Hematopoietic multipotent progenitor cell treated with erythropoietin and hydrocortisone succinate and interleukin-3 and kit ligand, for 8 days (in vitro differentiated cells): ENCODE measurements at places on chromosomes 2 and 18.

DNA sequence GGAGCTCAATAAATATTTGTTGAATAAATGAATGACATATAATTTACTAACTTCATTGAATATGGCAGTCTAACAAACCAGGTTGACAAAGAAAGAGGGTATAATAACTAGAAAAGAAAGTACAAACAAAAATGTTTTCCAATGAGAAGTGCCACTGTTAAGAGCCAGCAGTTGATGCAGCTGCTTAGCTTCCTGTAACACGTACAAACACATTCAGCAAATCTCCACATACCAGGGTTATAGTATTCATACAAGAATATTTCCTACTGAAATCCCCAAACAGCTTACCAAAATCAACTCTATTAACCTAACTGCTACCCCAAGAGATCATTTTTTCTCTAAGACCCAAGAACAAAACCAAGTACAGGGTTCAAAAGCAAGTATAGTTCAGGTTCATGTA, 77.7 kb downstream of the THADA start:
- no peak for DNase-seq

GRCh38 chr2:239184179-239184578, 216.6 kb downstream of the HDAC4 start:
- no peak for DNase-seq

DNA sequence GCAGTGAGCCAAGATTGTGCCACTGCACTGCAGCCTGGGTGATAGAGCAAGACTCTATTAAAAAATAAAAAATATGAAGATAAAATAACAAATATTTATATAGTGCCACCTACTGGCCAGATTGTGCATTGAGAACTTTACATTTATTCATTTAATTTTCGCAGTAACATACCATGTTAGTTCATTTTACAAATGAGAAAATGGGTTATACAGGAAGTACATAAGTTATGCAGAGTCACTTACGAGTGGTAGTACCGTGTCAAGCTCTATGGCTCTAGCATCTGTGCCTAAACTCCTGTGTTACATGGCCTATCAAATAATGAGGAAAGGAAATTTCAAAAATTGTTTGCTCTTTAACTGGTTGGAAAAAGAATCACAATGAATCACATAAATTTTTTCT, 27.9 kb downstream of the RIF1 start:
- DNase-seq: peak; percentile 68

DNA sequence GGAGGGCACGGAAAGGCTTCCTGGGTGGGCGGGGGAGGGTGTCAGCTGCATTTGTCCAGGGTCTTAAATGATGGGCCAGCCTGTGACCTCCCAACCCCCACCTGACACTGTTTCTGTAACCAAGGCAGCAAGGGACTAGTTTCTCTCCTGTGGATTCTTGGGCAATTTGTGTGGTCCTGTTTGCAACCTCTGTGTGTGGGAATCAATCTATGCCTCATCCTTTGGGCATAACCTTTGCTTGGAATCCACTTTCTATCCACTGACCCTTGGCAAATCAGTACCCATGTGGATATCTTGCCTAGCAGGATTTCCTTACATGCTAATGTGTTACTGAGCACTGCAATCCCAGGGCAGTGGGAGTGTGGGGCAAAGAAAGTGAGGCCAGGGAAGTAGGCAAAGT, 54.1 kb downstream of the GPR39 start:
- DNase-seq: no peak

GRCh38 chr2:74873012-74873665, 39.2 kb downstream of the HK2 start:
- DNase-seq: no peak

DNA sequence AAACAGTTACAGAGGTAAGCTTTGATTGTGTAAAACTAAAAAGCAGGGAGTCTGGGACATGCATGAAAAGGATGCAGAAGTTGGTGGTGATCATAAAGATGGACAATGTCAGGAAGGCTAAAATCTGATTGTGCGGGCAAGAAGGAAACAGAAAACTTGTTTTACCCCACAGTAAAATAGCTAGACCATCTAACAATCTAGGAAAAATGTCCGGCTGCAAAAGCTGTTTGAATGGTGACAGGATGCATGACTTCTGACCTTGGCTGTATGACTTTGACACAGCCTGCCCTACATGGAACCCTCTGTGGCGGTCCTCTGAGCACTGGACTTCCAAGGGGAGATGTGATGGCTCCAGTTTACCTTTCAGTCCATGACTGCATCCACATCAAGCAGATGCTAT, 93.6 kb downstream of the RAPH1 start:
- no peak for DNase-seq

- DNase-seq: no peak
These were observed 605 bp downstream of the WNT6 start for GRCh38 chr2:218859988-218860831.

DNA sequence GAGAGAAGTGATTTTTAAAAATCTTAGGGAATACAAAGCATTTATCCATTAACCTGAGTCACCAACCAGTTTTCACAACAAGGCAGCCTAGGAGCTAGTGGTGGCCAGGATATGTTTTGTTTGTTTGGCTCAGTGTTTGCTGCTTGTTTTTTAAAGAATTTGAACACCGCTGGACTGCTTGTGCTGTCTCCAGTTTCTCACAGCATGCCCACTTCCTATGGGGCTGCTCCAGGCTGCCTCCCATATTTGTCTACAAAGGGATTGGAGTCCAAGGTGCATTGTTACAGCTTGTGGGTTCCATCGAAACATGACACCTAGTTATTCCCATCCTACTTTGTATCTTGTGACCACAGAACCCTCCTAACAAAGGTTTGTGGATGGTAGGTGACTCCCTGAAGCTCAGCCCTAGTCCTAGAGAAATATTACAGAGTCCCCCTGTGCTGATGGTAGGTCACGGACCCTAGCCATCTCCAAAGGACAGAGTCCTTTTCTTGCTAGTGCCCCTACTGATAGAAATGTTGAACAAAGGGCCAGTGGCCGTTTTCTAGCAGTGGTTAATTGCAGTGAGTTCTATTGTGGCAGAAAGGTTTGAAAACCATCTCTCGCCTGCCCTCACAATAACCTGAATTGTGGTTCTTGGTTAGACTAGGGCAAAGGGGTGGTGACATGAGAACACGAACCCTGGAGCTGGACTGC, 23.2 kb downstream of the GPR39 start:
- DNase-seq: no peak

GRCh38 chr2:219634171-219634940, 6.9 kb downstream of the SLC4A3 start:
- no peak for DNase-seq

GRCh38 chr18:27749194-27749593, 427.7 kb downstream of the CDH2 start:
- DNase-seq: no peak

- DNase-seq: no peak
These were observed 12.6 kb downstream of the LGALSL start for GRCh38 chr2:64466478-64467085.

DNA sequence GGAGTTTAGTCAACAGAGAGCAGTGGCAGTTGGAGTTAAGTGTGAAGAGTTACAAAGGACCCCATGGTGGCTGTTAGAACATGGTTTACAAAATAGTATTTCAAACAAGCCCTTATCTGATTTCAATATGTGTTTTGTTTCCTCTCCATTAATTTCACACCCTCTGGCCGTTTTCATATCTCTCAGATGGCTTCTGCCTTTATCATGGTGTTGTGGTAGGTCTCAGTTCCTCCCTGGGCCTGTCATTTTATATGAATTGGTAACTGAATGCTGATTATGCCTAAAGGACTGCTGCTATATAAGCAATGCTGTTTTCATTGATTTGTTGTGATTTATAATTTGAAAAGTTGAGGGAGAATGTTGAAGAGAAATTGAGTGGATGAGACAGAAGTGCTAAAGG, 686.7 kb downstream of the NYAP2 start:
- peak; percentile 1 for DNase-seq

GRCh38 chr2:111522231-111522768, 361.7 kb downstream of the ANAPC1 start:
- no peak for DNase-seq

DNA sequence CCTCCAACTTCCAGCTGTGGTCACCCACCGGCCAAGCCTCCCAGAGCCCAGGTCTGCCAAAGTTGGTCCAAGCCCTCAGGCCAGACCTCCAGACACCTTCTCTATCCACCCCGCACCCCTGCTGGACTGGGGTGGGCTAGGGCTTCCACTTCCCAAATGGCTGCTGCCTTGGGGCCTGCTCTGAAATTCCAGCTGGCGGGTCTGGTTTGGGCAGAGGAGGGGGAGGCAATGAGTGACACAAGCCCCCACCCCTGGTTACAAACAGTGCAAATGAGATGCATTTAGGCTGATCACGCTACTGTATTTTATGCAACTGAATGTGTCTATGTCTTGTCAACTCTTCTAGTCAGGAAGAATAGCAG, 14.6 kb downstream of the POU3F3 start:
- DNase-seq: no peak

- no peak for DNase-seq
These were observed 12.4 kb upstream of the ANKRD44 start for GRCh38 chr2:197322724-197323720.

- no peak for DNase-seq
These were observed 95.5 kb downstream of the ZNF521 start for GRCh38 chr18:25256439-25256838.

DNA sequence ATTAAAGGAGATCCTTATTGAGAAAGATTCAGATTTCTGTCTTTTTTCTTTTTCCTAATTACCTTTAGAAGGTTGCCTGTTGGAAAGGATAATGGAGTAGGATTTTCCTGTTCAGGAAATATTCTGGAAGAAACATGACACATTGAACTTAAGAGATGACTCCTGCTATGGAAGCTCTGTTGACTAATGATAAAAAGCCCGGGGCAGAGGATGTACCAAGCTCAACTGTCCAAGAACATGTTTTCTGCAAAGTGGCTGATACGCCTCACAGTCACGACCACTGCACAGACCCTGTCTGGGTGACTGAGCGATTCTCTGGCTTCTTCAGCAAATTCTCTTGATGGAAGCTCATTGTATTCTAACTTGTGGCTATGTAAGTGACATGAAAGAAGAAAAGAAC, 86.2 kb upstream of the THOC1 start:
- no peak for DNase-seq

DNA sequence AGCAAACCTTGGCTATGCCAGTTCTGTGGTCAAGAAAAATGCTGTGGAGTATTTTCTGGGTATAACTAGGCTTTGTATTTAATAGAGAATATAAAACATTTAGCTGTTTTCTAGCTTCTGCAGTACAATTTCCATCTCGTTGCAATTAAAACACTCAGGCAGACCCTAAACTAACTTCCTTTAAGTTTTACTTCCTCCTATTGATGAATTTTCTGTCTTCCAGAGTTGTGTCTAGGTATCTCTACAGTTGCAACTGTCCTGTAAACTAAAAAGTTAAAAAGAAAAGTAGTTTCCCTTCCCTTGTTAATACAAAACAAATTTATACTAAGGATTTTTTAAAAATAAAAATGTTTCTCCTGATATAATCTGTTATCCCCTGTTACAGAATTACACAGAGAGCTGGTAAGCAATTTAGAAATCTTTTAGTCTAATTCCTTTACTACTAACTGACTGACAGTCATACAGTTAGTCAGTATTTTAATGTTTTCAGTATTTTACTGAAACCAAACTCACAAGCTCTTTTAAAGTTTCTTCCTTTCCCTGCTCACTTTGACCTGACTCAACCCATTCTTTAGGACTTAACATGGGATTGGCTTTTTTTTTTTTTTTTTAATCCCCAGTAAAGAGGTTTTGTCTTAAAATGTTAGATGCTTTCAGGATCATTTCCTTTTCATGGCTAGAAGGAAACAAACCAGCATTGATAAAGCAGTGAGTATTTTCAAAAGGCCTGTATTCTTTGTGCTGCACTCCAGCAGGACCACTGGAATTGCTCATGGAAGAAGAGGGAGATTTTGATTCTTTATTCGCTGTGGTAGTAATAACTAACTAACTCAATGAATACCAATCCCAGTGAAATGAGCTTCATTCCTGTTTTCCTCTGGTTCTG, 22.9 kb downstream of the ITGAV start:
- no peak for DNase-seq

DNA sequence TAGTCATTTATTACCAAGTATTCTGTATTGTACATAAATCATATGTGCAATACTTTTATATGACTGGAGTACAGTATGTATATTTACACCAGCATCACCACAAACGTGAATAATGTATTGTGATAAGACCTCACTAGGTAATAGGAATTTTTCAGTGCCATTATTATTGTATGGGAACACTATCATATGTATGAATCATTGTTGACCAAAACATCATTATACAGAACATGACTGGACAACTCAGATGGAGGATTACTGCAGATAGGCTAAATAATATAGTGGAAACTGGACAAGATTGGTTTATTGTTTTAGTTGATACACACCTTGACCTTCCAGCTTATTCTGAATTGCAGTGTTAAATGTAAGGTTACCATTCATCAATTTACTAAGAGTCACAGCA, 33.4 kb downstream of the VAPA start:
- no peak for DNase-seq

- DNase-seq: no peak
These were observed 258.3 kb downstream of the MBD5 start for GRCh38 chr2:148279216-148279615.

- DNase-seq: peak; percentile 21
These were observed 15.8 kb downstream of the TMEM200C start for GRCh38 chr18:5879479-5879882.

- peak; percentile 23 for DNase-seq
These were observed 19.4 kb downstream of the RRM2 start for GRCh38 chr2:10141736-10142639.

DNA sequence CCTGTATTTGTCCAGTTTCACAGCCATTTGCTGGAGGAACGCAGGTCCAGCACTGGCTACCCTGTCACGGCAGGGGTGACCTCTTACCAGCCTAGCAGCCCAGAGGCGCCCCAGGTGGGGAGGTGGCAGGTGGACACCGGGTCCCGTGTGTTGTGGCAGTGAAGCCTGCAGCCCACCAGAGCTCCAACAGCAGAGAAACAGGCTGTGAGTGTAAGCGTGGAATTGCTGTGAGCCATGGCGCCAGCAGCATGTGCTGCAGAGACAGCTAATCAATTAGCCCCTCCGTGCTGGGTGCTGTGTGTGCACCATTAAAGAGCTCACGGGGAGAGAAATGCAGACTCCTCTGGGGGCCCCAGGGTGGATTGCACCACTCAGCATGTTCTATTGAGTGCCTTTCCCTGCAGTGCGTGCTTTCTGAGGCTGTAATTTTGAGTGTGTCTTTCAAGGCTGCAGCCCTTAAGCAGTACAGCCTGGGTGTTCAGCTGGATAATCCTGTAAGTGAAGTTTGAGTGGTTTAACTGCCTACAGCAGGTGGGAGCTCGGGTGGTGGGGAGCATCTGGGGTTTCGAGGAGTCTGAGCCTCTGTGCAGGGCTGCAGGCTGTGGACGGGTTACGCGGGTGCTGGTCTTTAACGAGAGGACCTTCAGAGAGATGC, 15.9 kb downstream of the RTP5 start:
- DNase-seq: no peak

GRCh38 chr2:216389570-216389969, 17.3 kb upstream of the MARCHF4 start:
- DNase-seq: no peak

- DNase-seq: peak; percentile 20
These were observed 57.3 kb upstream of the SNTG2 start for GRCh38 chr2:893311-893710.
